Hair follicle dermal papilla cell (primary cell): ENCODE measurements at places on chromosomes 13 and 19. TPM values are rescaled to one million over a fixed set of nuclear protein-coding genes. Genes with fewer than 3 reads are reported as not detected.

The GPC6 gene
- total RNA-seq = 4.6 and 9.1 TPM in 2 replicates

The SMIM44 gene
- not detected in 2 replicates for total RNA-seq

The TSSK6 gene
- total RNA-seq = 1.3 and 2.2 TPM in 2 replicates

The CASP14 gene
- 0.12 TPM in 1 of 2 replicates, not detected in the other for total RNA-seq

The FLT3 gene
- total RNA-seq = under 0.01 TPM in 1 of 2 replicates, not detected in the other

The RGL3 gene
- 0.16 and 1.6 TPM in 2 replicates for total RNA-seq

The IFNL1 gene
- not detected in 2 replicates for total RNA-seq

The CAPN12 gene
- total RNA-seq = 0.24 and 0.65 TPM in 2 replicates

The URAD gene
- total RNA-seq = not detected in 2 replicates

The GFY gene
- not detected in 2 replicates for total RNA-seq

The NLRP7 gene
- not detected in 2 replicates for total RNA-seq

The ZNF837 gene
- 3.2 and 3.6 TPM in 2 replicates for total RNA-seq

The LIPE gene
- 3.1 and 3.3 TPM in 2 replicates for total RNA-seq

The NXNL1 gene
- total RNA-seq = not detected in 2 replicates

The SIGLEC9 gene
- total RNA-seq = not detected in 2 replicates

The EPS8L1 gene
- total RNA-seq = 0.36 and 0.65 TPM in 2 replicates

The GAPDHS gene
- not detected in 2 replicates for total RNA-seq
